Stimulated activated CD8-positive, alpha-beta memory T cell treated with anti-CD3 and anti-CD28 coated beads, Interleukin-7, amount 100 ng/mL, for 4 hours (primary cell): ENCODE measurements at places on chromosomes 6 and 20.
A peak's percentile ranks its signal among the peaks of the same experiment; 100 is the strongest.

DNA sequence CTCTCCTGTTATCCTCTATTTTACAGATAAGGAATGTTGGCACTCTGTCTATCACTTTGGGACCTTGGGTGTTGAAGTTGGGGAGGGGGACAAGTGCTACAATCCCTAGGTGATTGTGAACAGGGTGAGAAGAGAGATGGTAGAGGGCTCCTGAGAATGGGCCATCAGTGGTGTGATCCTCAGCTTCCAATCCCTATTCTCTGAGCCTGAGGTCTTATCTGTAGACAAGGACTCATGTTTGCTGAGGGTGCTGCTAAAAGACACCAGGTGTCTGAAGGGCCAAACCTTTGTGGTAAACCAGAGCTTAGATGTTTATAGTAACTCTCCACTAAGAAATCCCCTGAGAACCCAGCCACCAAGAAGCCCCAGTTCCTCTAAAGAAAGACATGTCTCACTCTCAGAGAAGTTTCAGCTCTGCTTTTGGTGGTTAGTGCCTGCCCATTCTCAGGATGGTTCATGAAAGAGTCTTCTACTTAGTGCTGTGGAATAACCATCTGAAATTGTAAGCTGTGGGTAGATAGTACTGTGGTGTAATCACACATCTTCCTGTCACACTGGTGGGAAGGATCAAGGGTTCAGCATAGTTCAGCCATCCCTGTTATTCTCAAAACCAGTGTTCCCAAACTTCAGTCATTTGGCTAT lies 58.2 kb upstream of the IL20RA start:
- no peak for DNase-seq

DNA sequence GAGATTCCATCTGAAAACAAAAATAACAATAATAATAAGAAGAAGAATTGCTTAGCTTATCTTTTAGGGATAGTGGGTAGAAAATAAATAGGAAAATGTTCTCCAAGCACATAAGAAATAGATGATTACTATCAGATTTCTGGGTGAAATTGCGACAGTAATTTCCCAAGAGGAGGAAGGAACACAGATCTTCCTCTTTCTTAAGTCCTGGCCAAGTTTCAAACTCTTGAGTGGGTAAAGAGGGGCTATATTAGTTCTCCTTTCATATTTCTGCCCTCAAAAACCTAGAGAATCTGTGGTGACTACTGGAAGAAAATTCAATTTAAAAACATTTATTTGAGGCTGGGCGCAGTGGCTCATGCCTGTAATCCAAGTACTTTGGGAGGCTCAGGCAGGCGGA lies 63.7 kb downstream of the PHACTR2 start:
- DNase-seq: no peak

GRCh38 chr20:41048461-41049301 lies 20.1 kb downstream of the TOP1 start:
- no peak for DNase-seq

- DNase-seq: peak; percentile 65
Measured at GRCh38 chr6:106117579-106117978, 31.4 kb downstream of the PRDM1 start.

DNA sequence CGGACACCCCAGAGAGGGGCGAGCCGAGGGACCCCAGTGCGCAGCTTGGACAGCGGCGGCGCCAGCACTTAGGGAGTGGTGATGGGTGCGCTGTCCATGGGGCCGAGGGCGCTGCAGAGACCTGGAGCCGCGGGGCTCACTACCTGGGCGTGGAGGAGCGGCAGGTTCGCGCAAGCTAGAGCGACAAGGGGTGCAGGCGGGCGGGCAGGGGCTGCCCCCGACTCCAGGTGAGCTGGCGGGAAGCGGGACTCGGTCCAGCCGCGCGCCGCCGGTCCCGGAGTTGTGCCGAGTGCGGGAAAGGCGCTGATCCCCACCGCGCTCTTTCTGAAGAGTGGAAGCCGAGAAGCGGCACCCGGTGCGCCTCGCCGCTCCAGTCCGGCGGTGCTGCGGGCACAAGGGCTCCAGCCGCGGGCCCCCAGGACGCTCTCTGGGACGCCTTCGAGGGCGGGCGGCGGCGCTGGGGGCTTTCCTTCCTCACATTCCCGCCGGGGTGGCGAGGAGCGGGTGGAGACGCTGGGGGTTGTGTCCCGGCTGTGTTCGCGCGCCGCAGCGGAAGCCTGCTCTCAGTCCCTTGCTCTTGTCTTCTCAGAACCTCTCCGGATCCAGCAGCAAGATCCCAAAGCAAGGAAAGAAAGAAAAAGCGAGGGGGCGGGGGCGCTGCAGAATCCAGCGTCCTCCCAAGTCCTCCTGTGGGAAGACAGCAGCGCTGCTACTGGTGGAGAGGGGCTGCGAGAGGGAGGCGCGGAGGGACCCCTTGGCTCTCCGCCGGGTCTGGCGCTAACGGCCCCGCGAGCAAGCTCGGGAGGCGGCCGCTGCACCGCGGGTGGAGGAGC lies at the start of gene B3GAT2:
Gene B3GAT2, minus strand, starts transcription at position 610 of the 833 bp plus-strand sequence. CDS start 631 bp downstream, outside the sequence.
- no peak for DNase-seq

GRCh38 chr6:6972456-6972855 lies 135.3 kb upstream of the RREB1 start:
- no peak for DNase-seq

- no peak for DNase-seq
Measured at GRCh38 chr6:92767101-92767500, 652.3 kb downstream of the EPHA7 start.

GRCh38 chr20:46563170-46563859 lies 12.9 kb upstream of the OCSTAMP start:
- no peak for DNase-seq

GRCh38 chr6:47237196-47237595 lies 72.5 kb downstream of the TNFRSF21 start:
- DNase-seq: no peak

DNA sequence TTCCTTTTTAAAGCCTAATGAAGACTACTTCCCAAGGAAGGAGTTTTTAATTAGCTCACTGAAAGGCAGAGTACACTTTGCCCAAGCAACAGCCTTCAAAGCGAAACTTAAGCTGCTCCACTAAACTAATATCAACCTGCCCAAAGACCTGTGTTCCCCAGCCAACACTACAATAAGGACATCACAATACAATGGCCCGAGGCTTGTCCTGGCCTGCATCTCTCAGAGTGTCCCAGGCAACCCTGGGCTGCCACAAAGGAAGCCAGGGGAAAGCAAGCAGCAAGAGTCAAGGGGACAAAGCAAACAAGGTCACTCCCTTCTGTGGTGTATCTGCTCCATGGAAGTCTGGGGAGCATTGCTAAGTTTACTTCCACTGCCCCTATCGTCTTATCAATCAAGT lies 52.3 kb downstream of the PIGU start:
- no peak for DNase-seq

DNA sequence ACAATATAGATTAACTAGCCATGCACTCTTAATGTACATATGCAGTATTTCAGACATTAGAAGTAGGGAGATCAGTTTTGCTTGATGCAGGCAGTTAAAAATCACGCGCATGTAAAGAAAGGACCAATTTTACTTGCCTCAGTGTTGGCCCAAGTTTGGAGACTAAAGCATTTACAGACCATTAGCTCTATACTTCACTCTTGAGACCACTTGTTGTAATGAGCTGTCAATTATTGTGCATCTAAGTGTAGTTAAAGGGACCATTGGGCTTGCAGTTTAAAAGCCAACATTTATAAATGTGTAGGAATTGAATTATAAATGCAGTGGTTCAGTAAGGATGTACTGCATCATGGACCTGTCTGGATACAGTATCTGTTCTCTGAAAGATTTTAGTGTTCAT lies 53.7 kb downstream of the PLCB4 start:
- no peak for DNase-seq

DNA sequence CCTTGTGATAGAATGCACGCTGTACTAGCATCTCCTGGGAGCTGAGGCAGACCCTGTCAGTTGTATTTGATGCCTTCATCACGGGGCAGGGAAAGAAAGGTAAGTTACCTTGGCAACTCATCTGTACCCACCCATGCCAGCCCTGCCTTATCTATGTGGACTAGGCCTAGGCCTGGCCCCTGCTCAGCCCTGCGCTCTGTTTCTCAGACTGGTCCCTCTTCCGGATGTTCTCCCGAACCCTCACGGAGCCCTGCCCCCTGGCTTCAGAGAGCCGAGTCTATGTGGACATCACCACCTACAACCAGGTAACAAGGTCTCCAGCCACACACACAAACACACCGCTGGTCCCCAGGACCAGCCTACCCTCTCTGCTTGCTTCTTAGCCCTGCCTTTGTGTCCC lies 4.2 kb downstream of the PIGT start:
- DNase-seq: no peak

- DNase-seq: no peak
Measured at GRCh38 chr20:24608926-24609667, 139.7 kb downstream of the SYNDIG1 start.

- no peak for DNase-seq
Measured at GRCh38 chr20:33169176-33169794, 1.3 kb downstream of the BPIFA2 start.

DNA sequence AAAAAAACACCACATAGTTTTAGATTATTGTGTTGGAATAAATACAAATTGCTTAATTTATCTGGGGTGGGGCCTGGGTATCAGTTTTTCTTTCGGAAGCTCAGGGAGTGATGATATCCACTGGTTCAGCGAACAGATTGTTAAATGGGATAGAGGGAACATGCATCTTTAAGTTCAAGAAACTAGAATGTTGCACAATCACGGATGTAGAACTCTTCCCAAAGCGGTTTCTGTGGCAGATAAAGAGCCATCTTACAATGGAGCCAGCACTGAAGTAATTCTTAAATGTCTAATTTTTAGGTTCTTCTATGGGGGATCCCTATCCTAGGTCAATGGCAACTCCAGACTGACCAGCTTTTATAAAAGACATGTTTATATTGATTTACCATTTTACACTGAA lies 9.7 kb upstream of the RMND1 start:
- no peak for DNase-seq

DNA sequence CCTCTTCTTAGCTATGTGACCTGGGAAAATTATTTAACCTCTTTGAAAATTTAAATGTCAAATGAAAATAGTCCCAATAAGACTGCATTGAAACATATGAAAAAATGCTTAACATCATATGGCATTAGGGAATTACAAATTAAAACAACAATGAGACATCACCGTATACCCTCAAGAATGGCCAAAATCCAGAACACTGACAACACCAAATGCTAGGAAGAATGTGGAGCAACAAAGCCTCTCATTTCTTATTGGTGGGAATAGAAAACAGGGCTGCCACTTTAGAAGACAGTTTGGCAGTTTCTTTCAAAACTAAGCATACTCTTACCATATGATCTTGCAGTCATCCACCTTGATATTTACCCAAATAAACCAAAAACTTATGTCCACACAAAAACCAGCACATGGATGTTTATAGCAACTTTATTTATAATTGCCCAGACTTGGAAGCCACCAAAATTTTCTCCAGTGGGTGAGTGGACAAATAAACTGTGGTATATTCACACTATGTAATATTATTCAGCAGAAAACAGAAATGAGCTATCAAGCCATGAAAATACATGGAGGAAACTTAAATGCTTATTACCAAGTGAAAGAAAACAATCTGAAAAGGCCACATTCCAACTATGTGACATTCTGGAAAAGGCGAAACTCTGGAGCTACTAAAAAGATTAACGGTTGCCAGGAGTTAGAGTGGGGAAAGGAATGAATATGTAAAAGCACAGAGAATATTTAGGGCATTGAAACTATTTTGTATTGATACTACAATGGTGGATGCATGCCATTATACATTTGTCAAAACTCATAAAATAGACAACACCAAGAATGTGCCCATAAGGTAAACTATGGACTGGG lies 459.9 kb downstream of the GRIK2 start:
- DNase-seq: no peak

- DNase-seq: no peak
Measured at GRCh38 chr6:89574910-89575561, 63.5 kb downstream of the LYRM2 start.

GRCh38 chr6:140289186-140289585 lies 914.7 kb upstream of the CITED2 start:
- DNase-seq: no peak

DNA sequence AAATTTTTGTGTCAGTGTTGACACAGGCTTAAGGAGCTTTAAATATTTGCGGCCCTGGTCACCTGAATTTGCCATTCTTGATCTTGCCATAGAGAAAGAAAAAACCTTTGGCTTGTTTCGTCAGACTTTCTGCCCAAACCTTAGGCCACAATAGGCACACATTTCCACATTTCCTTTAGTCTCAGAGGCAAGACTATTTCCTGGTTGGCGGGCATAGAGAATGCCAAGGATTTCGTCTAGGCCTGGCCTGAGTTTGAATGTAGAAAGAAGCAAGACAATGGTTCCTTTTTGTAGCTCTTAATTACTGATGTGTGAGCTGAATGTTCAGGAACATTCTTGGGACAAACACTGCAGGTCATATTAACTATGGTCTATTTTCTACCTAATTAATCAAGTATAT lies 108.1 kb downstream of the TRMT11 start:
- no peak for DNase-seq

- no peak for DNase-seq
Measured at GRCh38 chr20:32457479-32457986, 99.4 kb downstream of the ASXL1 start.

GRCh38 chr20:199996-200395 lies 10.5 kb upstream of the DEFB128 start:
- DNase-seq: no peak

- no peak for DNase-seq
Measured at GRCh38 chr6:158711264-158711663, 61.4 kb downstream of the SYTL3 start.

DNA sequence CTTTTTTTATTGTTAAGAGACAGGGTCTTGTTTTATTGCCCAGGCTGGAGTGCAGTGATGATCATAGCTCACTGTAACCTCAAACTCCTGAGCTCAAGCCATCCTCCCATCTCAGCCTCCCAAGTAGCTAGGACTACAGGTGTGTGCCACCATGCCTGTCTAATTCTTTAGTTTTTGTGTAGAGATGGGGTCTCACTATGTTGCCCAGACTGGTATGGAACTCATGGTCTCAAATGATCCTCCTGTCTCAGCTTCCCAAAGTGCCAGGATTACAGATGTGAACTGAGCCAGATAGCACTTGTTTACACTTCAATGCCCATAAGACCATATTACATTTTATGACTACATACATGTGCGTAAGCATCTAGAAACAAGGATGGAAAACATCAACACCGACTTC lies 18.1 kb downstream of the EIF2S2 start:
- DNase-seq: no peak

DNA sequence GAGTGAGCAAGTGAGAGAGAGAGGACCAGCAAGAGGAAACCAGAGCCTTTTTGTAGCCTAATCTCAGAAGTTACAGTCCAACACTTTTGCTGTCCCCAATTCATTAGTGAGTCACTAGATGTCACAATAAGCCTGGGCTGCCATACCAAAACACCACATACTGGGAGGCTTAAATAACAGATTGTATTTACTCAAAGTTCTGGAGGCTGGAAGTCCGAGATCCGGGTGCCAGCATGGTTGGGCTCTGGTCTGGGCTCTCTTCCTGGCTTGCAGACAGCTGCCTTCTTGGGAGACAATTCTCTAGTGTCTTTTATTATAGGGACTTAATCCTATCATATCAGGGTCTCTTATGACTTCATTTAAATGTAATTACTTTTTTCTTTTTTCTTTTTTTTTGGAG lies 50.7 kb upstream of the FERMT1 start:
- DNase-seq: no peak

- DNase-seq: no peak
Measured at GRCh38 chr6:100322886-100323285, 141.8 kb downstream of the SIM1 start.

- DNase-seq: no peak
Measured at GRCh38 chr6:140252099-140252498, 877.7 kb upstream of the CITED2 start.
